ENCODE measurements at places on chromosomes 1 and 21.

- DNase-seq, result no peak
Observed at GRCh38 chr21:28922368-28922767, 70.3 kb downstream of the LTN1 start.

- no peak for DNase-seq
Observed at GRCh38 chr1:20609541-20609940, 20.6 kb downstream of the CDA start.

DNA sequence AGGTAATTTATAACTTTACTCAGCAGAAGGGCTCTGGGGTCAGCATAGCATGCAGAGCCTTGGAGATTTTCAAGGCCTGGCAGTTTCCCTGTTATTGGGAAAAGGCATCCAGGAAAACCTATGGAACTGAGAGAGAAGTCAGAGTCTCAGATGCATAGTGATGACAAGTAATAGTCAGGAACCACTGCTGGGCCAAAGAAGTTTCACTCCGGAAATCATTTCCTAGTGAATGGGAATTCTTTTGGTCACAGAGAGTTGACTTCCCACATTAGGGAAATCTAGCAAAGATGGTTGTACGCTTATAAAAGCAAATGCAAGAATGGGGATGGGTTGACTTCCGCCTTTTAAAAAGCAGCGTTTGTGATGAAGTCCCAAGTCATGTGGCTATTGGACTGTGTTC is 28.4 kb upstream of the RUNX1 start:
- no peak for DNase-seq

DNA sequence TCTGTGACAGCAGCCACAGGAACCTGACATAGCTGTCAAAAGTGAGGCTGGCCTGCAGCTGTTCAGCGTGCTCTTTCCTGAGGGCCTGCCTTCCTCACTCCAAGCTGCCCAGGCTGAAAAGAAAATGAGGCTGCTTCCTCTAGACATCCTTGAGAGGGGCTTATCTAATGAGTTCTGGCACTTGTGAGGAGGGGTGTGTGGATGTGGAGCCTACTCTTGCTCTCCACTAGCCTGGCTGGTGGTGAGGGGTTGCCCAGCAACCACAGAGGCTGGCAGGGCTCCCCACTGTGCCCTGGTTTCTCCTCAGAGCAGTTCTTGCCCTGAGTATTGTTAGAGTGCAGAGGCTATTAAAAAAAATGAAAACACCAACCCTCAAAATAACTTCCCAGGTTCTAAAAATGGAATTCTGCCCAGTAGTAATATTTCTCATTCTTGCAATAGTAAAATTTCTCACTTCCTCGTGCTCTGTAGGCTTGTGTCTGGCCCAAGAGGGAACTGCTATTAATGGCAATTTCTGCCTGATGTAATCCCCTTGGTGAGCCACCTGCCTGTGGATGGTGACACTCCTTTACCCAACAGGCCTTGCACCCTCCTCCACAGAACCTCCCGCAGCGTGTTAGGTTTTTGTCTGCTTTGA is 52.6 kb upstream of the EPS8L3 start:
- no peak for DNase-seq

- no peak for DNase-seq
Observed at GRCh38 chr1:25062621-25063255, 132.7 kb upstream of the RUNX3 start.

GRCh38 chr1:43563876-43564539 is 33.3 kb downstream of the PTPRF start:
- DNase-seq, result no peak

- DNase-seq, result no peak
Observed at GRCh38 chr1:53339736-53340635, 12.1 kb upstream of the LRP8 start.

- no peak for DNase-seq
Observed at GRCh38 chr1:205225901-205226765, 1.6 kb upstream of the TMCC2 start.

GRCh38 chr1:6349254-6349943 is 44.2 kb downstream of the ACOT7 start:
- no peak for DNase-seq

DNA sequence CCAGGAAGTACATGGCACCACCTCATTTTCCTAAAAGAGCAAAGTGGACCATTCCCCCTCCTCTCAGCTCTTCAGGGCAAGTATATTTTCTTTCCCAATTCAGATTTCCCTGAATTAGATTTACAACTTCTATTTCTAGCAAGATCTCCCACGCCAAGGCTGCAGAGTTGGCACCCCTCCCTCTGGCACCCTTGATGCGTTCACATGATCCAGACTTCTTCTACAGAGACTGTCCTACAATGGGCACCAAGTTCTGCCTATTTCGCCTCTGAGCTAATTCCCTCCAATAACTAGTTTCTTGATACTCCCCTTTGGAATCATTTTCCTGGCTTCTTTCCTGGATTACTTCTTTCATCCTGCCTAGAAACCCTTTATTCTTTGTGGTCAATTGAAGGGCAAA is 122.0 kb downstream of the CDC7 start:
- no peak for DNase-seq

- no peak for DNase-seq
Observed at GRCh38 chr1:2202843-2203601, 8.4 kb upstream of the FAAP20 start.

GRCh38 chr1:212754193-212754592 is 37.4 kb downstream of the NSL1 start:
- DNase-seq, result no peak

DNA sequence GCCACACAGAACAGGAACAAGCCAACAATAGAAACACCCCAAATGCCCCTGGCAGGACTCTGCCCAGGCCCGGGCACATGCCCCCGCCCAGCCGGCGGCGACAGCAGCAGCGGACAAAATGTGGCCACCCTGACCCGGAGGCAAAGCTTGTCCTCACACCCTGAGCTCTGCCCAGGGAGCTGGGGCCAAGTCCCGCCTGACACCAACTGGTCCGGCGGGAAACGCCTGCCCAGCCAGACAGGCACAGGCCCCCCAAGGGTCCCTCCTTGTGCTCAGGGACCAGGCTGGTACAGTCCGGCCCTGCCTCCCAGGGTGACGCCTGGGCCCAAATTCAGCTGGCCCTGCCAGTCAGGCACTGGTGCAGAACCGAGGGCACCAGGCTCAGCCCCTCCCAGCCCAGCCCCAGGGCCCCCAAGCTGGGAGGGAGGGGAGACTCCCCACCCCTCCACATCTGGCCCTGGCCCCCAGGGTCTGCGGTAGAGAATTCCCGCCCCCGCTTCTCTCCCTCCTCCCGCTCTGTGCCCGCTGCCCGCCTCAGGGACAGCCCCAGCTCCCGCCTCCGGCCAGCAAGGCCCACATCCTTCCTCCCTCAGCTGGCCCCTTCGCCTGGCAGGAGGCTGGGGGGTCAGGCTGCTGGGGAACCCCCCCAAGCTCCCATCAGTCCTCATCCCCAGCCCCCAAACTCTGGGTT is 2.0 kb downstream of the AHDC1 start:
- no peak for DNase-seq

DNA sequence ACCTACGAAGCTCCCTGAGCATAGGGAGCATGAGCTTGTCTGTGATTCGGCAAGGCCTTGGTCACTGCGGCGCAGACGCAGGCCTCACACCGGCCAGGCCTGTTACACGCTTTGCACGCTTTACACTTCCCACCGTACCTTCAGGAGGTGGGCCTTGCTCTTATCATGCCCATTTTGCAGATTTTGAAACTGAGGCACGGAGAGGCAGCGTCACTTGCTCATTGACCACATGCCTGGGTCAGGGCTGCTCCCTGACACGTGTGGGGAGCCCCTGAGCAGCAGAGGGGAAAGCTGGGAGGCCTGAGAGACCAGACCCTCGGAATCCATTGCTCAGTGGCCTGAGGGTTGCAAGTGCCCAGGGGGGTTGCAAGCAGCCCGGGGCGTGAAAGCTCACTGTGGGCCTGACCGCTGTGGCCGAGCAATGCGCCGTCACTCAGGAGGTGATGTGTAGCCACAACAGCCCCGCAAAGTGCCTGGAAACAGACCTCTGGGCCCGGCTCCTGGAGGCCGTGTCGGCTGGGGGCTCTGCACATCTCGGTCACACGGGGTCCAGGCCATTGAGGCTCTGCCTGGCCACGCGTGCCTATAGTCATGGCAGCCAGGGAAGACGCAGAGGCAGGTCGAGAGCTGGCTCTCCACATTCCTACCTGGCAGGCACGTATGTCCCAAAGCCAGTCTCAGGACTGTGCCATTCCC is 6.9 kb downstream of the ARHGEF16 start:
- DNase-seq, result no peak

GRCh38 chr1:15106608-15107007 is 46.9 kb upstream of the TMEM51 start:
- no peak for DNase-seq

DNA sequence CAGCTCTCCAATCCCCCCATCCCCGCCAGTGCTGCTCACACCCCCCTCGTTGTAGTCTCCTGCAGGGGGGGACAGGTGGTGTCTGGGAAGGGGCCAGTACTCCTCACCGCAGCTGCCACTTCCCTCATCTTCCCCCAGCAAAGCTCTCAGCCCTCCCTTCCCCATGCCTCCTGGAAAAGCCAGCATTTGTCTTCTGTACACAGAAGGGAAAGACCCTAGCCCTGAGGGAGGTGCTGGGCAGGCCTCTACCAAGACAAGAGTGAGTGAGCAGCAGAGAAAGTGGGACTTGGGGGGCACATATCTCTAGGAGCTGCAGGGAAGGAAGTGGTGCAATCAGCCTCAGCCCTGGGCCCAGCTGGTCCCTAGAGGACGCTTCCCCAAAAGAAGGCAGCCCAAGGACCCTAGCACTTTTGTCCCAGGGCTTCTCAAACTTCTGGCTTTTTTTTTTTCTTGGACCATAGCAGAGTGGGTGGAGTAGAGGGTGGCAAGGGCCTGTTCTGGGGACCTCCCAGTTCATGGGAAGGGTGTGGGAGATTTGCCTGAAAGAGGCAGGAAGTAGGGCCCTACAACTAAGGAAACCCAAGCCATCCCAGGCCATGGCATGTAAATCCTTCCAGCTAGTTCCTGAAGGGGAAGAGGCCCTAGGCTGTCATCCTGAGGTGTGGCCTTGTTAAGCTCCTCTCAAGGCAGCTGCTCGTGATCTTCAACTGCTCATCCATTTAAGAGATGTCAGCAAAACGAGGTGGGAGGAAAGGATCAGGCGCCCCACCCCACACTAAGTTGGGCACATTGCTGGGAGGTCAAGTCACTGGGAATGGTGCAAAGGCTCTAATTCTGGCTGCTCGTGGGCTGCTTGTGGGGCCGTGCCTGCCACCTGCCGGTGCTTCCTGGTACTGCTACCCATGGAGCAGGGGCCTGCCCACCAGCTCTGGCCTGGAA is 12.6 kb downstream of the ZC3H12A start:
- no peak for DNase-seq

DNA sequence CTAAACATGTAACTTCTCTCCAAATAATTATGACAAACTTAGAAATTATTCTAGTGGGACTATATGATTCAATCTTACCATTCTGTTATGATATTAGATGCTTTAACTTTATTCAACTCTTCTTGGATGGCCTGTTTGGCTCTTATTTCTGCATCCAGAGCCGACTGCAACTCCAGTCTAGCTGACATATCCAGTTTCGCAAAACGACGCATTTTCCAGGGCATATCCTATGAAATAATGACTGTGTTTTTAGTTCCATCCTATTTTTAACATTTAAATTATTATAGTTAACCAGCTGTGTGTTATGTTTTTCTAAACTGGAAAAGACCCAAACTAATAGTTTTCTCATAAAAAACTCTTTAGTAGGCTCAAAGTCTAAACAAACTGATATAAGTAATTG is 133.7 kb downstream of the COQ8A start:
- DNase-seq, result no peak

DNA sequence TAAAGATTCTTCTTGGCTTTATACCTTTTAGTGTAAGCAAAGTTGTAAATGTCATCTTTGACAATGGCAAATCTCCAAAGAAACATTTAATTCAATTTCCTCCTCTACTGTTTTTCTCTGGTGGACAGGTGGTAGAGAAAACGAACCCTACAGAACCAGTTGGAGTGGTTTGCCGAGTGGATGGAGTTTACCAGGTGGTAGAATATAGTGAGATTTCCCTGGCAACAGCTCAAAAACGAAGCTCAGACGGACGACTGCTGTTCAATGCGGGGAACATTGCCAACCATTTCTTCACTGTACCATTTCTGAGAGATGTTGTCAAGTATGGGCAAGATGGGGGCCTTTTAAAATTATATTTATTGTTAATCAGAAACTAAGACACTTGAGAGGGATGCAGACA is 25.8 kb downstream of the UAP1 start:
- DNase-seq, result no peak

DNA sequence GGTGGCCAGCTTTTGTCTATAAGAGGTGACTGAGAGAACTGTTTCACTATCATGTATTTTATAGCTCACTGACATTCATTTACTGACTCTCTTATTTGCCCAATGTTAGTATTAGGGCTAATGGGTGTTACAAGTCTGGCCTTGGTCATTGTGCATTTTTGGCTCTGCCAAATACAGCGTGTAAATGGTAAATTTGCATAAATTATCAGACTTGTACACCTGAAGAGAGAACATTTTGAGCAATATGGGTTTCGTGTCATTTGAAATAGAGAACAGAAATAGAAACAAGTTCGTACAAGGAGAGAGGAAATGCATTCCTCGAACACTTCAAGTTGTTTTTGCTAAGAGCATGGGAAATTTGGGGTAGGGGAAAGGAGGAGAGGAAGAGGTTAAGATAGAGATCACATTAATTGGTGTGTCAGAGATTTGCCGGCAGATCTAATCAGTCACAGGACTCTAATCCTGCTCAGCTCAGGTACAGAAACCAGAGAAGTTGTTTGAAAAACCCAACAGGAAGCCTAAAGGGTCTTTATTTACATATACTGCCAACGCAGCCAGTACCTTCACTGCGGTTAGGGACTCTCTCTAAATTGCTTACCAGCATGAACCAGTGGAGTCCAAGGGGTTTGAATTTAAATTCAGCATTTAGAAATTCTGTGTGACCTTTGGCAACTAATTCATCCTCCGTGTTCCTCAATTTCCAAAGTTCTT is 261.5 kb downstream of the GPATCH2 start:
- DNase-seq, result no peak

- DNase-seq, result no peak
Observed at GRCh38 chr1:80565406-80565805, 1235.3 kb upstream of the ADGRL2 start.

DNA sequence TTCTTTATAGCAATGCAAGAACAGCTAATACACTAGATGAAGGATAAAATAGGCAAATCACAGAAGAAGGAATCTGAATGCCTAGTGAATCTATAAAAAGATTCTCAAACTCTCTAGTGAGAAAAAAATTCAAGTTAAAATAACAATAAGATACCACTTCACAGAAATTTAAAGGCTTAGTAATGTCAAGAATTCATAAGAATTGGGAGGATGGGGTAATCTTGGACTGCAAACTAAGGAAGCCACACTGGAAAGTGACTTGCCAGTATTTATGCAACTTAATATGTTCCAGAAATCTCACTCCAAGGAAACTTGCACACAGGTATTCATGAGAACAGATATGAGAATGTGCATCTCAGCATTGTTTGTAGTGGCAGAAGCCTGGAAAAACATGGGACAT is 38.9 kb upstream of the PRRC2C start:
- DNase-seq, result no peak

All from GM04504 (cell line).